ENCODE measurements at places on chromosomes 7 and 10.
A peak's percentile ranks its signal among the peaks of the same experiment; 100 is the strongest.

GRCh38 chr7:116455499-116455898, 44.0 kb upstream of the CAV2 start:
- no peak for DNase-seq

DNA sequence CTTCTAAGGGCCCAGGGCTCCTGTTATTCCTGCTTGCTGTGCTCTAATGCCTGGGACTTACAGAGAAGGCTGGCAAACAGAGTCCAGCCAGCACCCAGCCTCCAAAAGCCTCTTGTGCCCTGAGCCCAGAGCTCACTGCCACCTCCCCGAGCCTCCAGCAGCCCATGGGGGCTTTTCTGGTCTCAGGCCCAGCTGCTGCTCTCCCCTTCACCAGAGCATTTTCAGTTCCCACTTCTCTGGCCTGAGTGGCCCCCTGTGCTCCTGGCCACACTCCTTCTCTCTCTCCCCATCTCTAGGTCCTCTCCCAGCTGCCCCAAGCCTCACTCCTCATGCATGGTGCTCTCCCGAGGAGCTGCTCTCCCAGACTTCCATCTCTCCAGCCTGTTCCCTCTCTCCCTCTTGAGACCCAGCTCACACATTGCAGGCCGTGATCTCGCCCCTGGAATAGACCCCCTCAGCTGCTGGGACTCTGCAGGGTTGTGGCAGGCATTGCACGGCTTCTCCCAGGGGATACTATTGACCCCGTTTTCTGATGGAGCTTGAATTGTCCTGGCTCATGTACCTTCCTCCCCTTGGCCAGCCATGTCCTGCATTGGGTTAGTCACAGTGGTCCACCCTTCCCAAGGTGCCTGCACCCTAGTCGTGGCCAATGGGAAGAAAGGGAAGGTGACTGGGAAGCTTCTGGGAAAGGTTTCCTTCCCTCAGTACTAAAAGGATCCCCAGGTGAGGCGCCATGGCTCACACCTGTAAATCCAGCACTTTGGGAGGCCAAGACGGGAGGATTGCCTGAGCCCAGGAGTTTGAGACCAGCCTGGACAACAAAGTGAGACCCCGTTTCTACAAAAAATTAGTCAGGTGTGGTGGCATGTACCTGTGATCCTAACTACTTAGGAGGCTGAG, 9.0 kb upstream of the RASSF4 start:
- no peak for DNase-seq

- no peak for DNase-seq
Measured at GRCh38 chr7:1526271-1526754, 4.2 kb upstream of the MAFK start.

- no peak for DNase-seq
Measured at GRCh38 chr7:25594728-25595127, 366.4 kb upstream of the NPVF start.

DNA sequence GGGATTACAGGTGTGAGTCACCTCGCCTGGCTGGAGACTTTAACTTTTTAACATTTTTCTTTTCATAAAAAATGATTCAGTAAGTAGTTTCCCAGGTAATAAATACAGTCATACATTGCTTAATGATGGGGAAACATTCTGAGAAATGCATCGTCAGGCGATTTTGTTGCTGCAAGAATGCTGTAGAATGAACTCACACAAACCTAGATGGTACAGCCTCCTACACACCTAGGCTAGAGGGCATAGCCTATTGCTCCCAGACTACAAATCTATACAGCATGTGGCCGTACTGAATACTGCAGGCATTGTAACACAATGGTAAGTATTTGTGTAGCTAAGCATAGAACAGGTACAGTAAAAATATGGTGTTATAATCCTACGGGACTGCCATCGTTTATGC, 108.5 kb upstream of the SFMBT2 start:
- DNase-seq: no peak

- no peak for DNase-seq
Measured at GRCh38 chr7:158396982-158397862, 190.4 kb downstream of the PTPRN2 start.

GRCh38 chr7:39714447-39715091, 91.2 kb downstream of the RALA start:
- no peak for DNase-seq

GRCh38 chr10:30493609-30494530, 59.9 kb downstream of the MAP3K8 start:
- DNase-seq: no peak

GRCh38 chr7:36570528-36571189, 153.6 kb downstream of the AOAH start:
- no peak for DNase-seq

DNA sequence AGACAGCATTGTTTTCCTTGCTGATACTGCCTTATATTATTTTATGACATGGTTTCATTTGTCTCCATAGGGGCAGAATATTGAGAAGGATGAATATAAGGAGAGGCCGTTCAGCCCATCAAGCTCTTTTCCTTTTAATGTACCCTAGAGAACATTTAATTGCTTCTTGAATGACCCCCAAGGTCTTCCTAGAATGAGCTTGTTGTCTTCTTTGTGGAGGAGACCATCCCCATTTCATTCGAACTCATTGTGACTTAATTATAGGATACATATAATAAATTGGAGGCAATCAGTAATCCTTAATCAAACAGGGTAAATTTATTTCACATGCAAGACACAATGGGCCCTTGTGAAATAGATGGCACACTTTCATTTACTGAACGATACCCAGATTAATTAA, 231.3 kb downstream of the MDFIC start:
- no peak for DNase-seq

DNA sequence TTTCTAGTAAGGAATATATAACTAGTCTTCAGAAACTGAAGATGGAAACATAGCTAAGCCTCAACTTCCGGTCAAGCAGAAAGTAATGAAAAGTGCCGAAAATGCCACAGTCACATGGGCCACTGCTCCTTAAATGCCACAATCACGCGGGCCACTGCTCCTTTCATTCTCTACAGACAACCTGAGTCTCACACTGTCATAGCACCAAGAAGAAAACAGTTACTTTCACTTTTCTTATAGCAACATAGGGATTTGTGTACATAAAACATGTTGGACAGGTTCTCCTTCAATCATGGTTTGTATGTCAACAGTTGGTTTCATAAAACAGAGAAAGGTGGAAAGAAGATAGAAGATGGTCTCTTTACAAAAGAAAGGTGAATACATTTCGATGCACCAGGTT, 48.6 kb upstream of the NOBOX start:
- DNase-seq: no peak

DNA sequence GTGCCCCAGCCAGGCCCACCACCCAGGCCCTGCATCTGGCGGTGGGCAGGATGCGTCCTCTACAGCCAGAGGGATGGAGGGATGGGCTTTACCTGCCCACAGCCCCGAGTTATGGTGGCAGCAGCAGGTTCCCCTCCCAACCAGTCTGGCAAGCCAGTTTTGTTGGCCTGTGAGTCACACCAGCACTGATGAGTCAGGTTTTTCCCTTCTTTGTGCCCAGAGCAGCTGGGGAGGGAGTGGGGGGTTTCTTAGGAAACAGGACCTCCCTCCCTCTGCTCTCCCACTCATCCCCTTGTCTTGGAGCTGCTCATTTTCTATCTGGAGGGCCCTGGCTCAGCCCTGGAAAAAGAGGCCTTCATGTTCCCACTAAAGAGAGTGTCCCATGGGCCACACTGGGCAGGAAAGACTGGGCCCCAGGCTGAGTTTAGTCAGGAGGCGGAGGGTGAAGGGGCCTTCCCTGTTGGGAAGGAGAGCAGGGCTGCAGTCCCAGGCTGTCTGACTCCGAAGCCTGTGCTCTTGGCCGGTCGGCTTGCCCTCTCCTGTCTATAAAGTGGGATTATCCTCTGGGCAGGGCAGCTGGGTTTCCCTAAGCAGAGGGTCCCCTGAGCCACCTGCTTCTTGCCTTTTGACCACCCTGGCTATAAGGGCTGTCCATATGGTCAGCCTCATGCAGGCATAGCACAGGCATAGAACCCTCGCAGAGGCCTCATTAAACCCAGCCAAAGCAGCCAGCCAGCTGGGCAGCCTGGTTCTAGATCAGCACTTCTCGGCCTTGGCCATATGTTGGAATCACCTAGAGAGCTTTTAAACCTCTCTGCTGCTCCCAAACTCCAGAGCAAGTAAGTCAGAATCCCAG, 30.2 kb upstream of the ANKRD2 start:
- DNase-seq: peak; percentile 94

GRCh38 chr10:104681485-104681884, 40.4 kb downstream of the SORCS3 start:
- no peak for DNase-seq

GRCh38 chr10:113132591-113133121, 182.6 kb downstream of the TCF7L2 start:
- no peak for DNase-seq

DNA sequence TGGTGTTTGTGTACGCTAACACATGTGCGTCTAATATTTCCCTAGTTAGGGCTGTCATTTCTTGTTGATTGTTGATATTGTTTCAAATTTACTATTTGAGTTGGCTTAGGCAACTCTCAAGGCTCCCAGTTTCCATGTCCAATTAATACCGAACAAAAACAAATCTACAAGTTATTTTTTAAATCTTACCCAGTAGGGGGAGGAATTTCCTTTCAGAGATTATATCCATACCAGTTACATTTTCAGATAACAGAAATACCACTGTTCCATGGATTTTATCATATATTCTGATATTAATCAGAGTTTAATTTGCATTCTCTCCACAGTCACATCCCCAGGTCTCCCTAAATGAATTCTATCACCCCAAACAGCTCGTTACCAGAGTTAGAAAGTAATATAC, 7.2 kb upstream of the AKR1B10 start:
- no peak for DNase-seq

GRCh38 chr10:43596546-43596945, 9.7 kb upstream of the ZNF485 start:
- DNase-seq: no peak

GRCh38 chr7:127619681-127620405, 1.9 kb upstream of the PAX4 start:
- no peak for DNase-seq

DNA sequence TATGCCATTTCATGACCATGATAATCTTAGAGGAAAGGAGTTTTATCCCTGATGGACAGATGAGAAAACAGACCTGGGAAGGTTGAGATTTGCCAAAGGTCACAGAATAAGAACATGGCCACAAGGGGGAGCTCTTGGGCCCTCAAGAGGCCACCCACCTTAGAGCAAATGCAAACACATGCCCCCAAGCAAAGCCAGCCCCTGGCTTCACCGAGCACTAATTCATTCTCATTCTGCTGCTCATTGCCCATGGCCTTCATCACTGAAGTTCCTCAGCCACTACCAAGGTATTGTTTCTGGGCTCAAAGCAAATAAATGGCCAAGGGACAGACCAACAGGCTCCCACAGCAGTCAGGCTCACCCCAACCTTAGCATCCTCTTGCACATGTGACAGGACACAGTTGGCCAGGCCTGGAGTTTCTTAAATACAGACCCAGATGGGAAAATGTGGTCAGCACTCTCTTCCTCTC, 44.2 kb downstream of the PDLIM1 start:
- no peak for DNase-seq

DNA sequence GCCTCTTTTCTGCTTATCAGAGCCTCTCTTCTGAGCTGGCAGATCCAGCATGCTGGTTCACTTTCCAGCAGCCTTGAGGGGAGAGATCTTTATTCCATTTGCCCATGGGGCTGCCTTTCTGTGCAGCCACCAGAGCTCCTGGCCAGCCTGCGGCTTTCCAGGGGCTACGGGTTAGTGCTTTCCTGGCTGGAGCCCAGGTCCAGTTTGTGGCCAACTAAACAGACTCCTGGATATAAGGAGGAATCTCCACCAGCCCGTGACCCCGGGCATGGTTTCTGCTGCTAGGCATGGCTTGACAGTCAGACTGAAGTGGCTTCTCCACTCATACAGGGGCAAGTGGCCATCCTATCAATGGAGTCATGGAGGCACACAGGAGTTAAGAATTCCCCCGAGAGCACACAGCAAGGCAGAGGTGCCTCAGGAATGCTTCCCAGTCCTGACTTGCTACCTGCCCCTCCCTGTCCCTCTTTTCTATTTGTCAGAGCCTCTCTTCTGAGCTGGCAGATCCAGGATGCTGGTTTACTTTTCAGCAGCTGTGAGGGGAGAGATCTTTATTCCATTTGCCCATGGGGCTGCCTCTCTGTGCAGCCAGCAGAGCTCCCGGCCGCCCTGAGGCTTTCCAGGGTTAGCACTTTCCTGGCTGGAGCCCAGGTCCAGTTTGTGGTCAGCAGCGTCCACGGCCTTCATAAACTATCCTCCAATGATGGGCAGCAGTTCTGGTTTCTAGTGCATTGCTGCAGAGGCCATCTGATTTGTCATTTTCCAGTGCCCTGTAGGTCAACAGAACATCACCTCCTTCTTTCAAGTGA, 35.9 kb downstream of the TSPAN15 start:
- DNase-seq: no peak

GRCh38 chr10:28560617-28561016, 27.7 kb downstream of the WAC start:
- DNase-seq: no peak

DNA sequence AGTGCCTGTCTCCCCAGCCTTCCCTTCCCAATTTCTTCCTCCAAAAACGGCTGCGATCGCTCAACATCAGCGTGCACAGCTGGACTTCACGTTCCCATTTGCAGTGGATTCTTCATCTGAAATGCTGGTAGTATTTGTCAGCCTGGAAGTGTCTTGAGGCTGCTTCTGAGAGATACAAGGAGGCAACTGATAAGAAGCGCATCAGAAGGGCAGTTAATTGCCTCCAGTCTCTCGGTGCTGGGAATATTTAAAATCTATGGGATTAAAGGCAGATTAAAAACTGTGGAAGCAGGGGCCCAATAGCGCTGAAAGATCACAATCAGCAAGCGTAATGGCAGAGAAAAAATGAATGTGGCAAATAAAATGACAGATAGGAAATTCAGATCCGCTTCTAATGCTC, 450.0 kb downstream of the GATA3 start:
- no peak for DNase-seq

- no peak for DNase-seq
Measured at GRCh38 chr7:40009301-40009700, 59.2 kb downstream of the CDK13 start.

DNA sequence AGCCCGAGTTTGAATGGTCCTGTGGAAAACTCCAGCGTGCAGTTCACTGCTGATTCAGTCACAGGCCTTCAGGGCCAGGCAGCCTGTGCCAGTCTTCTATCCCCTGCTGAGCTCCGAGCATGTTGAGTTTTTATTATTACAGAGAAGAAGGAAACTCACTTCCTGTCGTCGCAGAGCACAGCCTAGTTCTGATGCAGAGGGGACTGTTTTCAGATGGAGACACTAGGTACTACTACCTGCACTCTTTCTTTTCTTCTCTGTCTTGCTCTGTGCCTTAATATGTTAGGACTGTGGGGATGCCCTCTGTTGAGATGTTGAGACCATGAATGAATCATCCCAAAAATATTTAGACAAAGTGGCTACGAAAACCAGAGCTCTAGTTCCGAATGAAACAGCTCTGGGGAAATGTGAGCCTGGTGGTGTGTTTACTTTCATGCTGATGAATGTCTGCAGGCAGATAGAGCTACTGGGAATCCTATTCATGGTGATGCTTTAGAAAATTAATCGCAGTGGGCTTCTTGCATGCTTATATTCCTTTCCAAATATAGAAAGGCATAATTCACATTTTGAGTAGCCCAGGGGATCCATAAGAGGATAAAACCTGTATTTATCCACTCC, 29.6 kb downstream of the CASP7 start:
- peak; percentile 42 for DNase-seq

Measured in H54 (cell line).